ENCODE measurements at places on chromosomes 6 and 20.

- no peak for DNase-seq
These were observed 84.6 kb downstream of the PTPN1 start for GRCh38 chr20:50594591-50595432.

DNA sequence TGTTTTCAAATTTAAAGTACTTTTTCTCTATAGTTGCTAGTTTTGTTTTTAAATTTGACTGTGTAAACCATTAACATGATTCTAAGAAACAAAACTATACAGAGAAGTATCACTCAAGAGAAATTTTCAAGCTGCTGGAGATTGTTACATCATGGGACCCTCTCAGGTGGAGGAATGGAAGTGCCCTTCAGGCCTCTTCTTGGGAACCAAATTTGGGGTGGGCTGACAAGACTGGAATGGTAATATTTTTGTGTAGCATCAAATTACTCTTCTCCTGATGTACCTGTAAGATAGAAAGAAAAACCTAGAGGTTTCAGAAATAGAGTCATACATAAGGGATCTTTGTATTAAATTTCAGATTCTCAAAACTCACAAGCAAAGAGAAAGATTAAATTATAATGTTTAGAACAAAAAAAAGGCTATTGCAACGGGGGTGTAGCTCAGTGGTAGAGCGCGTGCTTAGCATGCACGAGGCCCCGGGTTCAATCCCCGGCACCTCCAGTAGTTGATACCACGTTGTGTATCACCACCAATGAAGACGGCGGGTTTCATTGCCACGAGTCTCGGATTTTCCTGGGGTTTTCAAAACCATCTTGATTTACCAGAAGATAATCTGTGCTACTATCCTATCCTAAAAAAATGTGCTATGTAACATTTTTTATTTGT lies 193.7 kb downstream of the GPX5 start:
- DNase-seq, result no peak

DNA sequence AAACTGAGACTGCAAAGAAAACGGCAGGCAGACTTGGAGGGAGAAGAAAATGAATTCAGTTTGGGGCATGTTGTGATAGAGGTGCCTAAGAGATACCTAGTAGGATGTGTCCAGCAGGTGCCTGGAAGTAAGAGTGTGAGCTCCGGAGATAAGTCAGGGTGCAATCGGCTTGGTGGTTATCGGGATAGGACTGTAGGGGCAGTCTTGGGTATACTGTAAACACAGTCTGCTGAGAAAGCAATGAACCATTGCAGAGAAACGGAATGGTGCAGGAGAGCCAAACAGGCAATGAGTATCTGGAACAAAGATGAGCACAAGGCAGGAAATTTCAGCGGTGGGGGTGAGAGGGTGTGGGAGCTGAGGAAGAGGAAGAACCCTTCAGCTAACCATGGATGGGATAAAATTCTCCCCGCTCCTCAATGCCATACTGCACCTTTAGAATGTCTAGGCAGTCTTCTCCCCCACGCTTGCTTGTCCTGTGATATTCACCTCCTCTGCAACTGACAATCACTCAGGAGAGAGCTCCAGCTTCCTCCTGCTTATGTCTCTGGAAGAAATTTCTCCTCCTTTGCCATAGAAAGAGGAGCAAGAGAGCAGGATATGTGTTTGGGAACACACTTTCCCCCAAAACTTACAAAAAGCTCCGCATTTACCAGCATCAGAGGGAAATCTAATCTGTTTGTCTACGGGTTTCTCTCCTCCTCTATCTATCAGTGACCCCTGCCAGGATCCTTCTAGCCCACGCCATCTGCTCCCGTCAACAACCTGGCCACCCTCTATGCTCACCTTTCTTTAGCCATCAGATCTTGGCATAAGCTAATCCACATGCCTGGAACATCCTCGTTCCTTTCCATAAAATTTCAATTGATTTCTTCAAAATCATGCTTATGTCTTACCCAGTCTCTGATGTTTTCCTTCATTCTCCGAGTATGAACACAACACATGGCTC lies 381.7 kb upstream of the JARID2 start:
- DNase-seq, result no peak

DNA sequence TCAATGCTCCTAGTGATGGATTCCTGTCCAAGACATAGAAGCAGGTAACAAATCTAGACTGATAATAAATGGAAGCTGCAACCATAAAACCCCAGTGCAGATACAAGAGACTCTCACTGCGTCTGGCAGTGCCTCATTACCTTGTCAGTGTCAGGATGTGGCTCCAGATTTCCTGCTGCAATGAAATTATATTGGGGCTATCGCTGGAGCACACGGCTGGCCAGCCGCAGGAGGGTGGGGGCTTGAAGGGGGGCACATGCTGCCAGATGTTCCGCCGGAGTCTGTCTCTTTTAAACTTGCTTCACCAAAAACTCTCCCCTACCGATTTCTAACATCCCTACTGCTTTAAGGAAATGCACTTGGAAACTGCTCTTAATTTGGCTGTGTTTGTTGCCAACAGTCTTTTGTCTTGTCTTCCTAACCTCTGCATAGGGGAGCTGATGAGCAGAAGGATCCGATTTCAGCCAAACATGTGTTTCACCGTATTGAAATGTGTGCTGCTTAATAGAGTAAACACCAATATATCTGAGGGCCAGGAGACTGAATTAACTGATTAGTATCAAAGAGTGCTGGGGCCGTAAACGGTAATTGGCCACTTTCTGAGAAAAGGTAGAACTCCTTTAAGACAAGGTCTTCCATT lies 102.2 kb upstream of the EXOC2 start:
- no peak for DNase-seq

DNA sequence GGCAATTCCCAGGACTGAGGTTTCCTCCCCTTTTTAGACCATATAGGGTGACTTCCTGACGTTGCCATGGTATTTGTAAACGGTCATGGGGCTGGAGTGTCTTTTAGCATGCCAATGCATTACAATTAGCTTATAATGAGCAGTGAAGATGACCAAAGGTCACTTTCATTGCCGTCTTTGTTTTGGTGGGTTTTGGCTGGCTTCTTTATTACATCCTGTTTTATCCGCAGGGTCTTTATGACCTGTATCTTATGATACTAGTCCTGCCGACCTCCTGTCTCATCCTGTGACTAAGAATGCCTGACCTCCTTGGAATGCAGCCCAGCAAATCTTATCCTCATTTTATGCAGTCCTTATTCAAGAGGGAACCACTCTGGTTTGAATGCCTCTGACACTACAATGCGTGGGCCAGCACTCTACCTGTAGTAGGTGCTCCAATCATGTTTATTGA lies 190.1 kb downstream of the KCNQ5 start:
- no peak for DNase-seq

DNA sequence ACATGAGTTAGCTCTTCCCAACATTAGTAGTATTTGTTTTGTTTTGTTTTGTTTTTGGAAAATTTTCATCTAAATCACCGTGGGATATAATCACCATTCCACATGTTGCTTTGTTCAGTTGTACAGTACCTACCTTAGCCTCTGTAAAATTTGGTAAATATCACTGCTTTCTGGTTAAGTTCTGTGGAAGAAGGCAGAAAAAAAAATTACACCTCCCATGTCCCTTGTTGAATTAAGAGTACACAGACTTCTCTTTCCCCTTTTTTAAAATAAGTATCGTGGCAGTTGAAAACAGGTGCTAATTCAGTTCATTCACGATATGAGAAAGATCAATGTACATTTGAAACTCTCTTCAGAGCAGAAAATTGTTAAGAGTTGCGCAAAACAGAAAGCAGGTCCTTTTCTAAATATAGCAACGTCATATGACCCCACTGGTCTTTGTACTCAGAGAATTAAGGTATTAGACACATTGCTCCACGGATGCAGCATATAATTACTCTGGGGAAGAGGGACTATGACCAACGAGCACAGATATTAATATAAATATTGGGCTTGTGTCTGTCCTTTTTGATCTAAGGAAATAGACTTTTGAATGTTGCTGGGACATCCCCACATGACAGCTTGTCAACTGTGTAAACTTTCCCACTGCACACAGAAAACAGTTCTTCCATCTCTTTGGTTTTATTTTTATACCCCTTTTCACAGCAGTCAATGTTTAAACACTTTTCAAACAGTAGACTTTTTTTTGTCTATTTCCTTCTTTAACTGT lies 58.6 kb upstream of the ZNF217 start:
- DNase-seq, result no peak

- no peak for DNase-seq
These were observed at the start of gene PTCHD4 for GRCh38 chr6:48111143-48111506. PTCHD4 (minus strand) TSS chr6:48111197; CDS start chr6:48068957, 42,240 bp downstream.

DNA sequence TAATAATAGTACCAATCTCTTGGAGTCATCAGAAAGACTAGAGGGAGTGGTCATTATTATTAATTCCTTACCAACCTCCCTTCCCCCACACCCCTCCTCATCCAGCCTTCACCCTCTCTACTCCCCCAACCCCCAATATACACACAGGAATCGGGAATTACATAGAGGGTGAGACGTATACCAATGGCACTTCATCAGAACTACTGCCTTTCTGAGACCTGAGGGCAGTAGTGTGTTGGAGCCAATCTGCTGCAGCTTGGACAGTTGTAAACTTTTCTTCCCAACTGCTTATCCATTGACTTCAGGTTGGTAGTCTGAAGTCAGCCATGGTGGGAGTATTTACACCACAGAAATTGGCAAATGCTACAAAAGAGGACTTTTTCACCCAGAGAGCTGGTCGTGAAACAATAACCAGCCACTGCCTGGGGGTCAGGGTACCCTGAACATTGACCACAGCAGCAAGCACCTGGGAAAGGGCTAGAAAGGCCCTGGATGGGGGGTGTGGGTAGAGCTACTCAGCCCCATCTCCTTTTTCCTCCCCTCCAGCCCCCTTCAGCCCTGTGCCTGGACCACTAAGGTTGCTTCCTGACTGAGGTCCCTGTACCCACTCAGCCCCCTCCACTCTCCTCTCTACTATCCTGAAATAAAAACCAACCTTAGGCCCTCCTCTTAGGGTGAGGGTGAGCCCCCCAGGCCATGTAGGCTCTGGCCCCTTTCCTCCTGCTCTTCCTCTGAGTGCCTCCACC lies 161.5 kb downstream of the MRPL14 start:
- no peak for DNase-seq

- DNase-seq, result no peak
These were observed 41.6 kb upstream of the FOXP4 start for GRCh38 chr6:41504466-41505121.

DNA sequence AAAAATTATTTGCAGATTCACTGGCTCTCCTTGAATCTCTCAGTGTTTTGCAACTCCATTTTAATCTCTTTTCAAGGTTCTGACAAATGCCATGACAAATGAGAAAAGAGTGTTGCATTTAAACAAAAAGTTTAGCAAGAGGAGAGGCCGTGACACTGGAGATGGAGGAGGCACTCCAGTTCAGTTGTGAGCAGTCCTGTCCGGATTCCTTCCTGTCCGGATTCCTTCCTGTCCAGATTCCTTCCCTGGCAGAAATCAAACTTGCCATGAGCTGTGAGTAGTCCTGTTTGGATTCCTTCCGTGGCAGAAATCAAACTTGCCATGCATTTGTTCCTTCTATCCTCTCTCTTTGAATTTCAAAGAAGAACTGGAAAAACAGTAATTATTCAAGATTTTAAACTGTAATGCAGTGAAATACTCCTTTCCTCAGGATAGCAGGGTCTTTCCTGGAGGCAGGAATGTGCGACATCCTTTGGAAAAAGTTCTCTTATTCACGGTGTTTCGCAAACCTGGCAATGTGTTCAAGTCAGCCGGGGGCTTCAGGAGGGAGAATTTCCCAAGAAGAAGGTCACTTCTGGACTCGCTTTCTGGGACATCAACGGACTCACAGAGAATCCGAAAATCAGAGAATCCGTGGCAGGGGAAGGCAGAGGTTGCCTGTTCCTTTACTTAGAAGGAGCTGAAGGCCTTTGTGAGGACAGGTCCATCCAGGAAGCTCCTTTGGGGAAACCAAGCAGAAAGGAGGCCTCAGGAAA lies 48.7 kb upstream of the DACT2 start:
- DNase-seq, result no peak

DNA sequence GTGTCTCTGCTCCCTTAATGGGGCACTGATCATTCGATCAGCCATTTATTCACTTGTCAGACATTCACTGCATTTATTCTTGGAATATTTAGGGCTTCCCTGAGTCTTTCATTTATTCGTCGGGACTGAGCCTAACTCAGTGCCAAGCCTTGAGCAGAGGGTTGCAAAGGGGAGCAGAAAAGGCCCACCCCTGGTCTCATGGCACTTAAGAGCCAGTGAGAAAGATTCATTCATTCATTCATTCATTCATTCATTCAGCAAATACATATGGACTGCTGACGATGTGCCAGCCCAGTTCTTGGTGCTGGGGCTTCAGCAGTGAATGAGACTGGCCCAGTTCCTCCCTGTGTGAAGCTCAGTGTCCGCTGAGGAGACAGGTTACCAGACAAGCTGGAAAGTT lies 36.6 kb downstream of the SIRPA start:
- no peak for DNase-seq

DNA sequence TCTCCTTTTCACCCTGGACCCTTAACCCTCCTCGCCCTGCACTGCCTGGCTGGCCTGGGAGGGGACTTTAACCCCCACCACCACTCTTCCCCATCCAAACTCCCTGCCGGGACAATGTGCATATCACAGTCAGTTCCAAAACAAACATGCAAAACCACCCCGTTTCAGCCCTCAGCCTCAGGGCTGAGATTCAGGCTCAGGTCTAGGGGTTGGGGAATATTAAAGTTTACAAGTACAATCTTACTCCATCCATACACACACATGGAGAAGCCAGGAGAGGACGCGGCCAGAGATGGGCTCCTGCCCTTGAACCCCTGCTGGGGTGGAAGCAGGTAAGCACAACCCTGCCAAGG lies 534 bp downstream of the KIAA1755 start:
- no peak for DNase-seq

GRCh38 chr6:170018422-170018935 lies 267.1 kb downstream of the ERMARD start:
- DNase-seq, result no peak

DNA sequence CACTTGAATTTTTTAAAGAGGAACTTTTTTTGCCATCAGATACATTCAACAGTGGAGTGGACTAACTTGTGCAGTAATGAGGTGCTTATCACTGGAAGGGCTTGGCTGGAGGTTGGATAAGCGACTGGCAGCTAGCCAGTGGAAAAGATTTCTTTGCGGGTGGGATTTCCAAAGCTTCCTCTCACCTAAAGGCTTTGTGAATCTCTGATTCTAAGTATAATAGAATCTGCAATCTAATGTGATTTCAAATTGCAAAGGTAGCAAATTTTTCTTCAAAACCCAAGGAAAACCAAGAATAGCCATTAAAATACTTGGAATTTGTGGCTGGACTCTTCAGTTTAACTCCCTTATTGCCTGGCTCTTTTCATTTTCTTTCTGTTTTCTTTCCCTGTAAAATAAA lies 460.4 kb upstream of the MARCKS start:
- no peak for DNase-seq

DNA sequence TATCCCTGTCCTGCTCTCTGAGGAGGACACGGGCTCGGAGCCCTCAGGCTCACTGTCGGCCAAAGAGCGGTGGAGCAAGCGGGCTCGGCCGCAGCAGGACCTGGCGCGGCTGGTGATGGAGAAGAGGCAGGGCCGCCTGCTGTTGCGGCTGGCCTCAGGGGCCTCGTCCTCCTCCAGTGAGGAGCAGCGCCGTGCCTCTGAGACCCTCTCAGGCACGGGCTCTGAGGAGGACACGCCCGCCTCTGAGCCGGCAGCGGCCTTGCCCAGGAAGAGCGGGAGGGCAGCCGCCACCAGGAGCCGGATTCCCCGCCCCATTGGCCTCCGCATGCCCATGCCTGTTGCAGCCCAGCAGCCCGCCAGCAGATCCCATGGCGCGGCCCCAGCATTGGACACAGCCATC lies 14.2 kb upstream of the SLC22A7 start:
- DNase-seq, result no peak
